ENCODE measurements at places on chromosomes 13 and 19. TPM values are rescaled to one million over a fixed set of nuclear protein-coding genes. Genes with fewer than 3 reads are reported as not detected.

Gene C19orf38
- 0.45 TPM for total RNA-seq

Gene ZNF763
- 4.8 TPM for total RNA-seq

Gene MEX3D
- total RNA-seq: 82.0 TPM

Gene CD22
- total RNA-seq: 0.92 TPM

DNA sequence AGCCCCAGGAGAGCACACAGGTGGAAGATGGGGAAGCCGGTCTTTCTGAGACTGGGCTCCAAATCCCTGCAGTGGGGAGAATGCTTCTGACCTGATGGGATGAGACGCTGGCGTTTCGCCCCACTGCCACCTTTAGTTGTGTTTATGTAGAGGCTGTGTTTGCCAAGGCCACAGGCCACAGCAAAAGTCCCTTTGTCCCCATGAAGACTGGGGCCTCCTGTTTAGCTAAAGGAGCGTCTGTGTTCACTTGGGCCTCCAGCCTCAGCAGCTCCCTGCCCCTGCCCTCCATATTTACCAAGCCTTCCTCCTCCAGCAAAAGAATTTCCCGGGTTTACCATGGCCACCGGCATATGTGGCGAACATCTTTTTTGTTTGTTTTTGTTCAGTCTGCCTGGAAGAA is 10.4 kb upstream of the KLK14 start:
- no peak overlapping the region for H3K4me3 ChIP-seq
- peak overlapping the region; percentile 15 for H3K27ac ChIP-seq
- H3K36me3 ChIP-seq: peaks cover 4% of the 10 kb centered on the region

DNA sequence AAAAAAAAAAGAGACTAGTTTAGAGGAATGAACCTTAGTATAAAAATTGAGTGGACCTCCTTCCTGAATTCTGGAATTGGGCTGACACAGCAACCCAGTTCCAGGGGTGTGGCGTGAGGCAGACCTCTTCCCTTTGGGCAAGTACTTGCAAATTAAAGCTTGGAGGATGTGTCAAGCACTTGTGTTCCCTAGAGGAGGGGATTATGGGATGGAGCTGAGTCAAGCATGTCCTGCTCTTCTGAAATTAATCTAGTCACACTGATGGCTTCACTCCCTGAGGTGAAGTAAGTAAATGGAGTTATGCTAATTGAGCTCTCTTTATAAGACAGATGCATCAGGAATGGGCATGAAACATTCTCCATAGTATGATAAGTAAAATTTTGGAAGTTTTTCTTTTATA is 107.7 kb upstream of the HTR2A start:
- H3K4me3 ChIP-seq: no peak overlapping the region
- H3K27me3 ChIP-seq: peaks cover 6% of the 10 kb centered on the region
- no peaks in the 10 kb centered on the region for H3K4me1 ChIP-seq
- no peaks in the 10 kb centered on the region for H3K36me3 ChIP-seq

DNA sequence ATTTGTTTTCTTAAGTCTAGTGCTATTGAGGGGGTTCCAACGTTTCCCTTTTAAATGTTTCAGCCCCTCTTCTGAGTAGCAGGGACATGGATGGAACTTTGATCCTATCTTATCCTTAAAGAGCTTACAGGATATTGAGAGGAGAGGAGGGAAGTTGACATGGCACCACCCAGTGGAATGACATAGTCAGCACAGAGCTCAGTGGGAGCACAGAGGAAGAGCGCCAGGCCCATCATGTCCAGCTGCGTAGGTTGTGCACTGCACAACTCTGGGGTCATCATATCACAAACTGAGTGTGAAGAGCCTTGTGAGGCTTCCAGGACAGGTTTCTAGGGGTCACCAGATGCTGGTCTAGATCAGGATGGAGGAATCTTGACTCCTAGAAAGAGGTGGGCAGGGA is 4.6 kb upstream of the CDC42EP5 start:
- DNase-seq: no peak
- peaks cover 30% of the 10 kb centered on the region for H3K4me1 ChIP-seq
- H3K36me3 ChIP-seq: no peaks in the 10 kb centered on the region
- H3K4me3 ChIP-seq: no peak overlapping the region
- peaks cover 29% of the 10 kb centered on the region for H3K27me3 ChIP-seq

- no peak overlapping the region for H3K4me3 ChIP-seq
- no peaks in the 10 kb centered on the region for H3K36me3 ChIP-seq
- no peak for DNase-seq
- H3K4me1 ChIP-seq: no peaks in the 10 kb centered on the region
Measured at GRCh38 chr13:94464771-94465170, 14.7 kb downstream of the DCT start.

DNA sequence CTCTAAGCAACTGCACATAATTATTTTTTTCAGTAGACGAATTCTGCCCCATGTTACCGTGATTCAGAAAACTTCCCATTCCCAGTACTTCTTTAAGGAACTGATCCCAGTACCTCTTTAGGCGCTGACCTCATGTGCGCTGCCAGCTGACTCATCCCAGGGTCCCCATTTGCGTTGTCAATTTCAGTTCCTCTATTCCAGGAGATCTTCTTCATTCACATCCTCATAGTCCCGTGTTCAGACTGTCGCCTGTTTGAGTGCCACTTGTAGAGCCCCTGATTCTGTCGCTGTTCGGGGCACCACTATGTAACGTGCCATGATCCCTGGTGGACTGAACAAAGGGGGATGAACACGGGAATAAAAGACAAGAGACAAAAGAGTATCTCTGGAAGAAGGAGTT is 16.4 kb downstream of the FPR3 start:
- H3K36me3 ChIP-seq: no peaks in the 10 kb centered on the region
- H3K27ac ChIP-seq: no peak overlapping the region
- no peaks in the 10 kb centered on the region for H3K4me1 ChIP-seq
- no peaks in the 10 kb centered on the region for H3K27me3 ChIP-seq
- no peak for DNase-seq
- H3K4me3 ChIP-seq: no peak overlapping the region

GRCh38 chr19:7224209-7224686 is 70.0 kb downstream of the INSR start:
- no peaks in the 10 kb centered on the region for H3K27me3 ChIP-seq
- no peaks in the 10 kb centered on the region for H3K36me3 ChIP-seq
- H3K27ac ChIP-seq: no peak overlapping the region
- no peak for DNase-seq
- peaks cover 12% of the 10 kb centered on the region for H3K4me1 ChIP-seq
- H3K4me3 ChIP-seq: no peak overlapping the region

DNA sequence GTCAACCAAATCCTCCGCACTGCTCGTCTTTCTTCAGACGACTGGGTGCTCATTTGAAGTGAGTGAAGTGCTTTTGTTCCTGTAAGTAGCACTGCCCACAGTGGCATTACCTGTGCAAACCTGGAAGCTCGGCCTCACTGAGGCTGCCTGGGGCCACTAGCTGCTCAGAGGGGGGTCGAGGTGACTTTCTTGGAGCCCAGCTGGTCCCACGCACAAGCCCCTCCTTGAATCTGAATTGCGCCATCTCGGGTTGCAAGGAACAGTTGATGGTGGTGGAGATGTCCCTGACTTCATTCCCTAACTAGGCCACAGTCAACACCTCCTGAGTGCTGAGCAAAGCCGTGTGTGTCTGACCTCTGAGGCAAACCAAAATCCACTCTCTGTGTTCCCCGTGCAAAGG is 79.3 kb upstream of the GPR183 start:
- H3K4me3 ChIP-seq: no peak overlapping the region
- H3K4me1 ChIP-seq: peaks cover 12% of the 10 kb centered on the region
- no peak overlapping the region for H3K27ac ChIP-seq

GRCh38 chr13:32748305-32748704 is 162.1 kb downstream of the PDS5B start:
- H3K27me3 ChIP-seq: no peaks in the 10 kb centered on the region
- H3K4me3 ChIP-seq: no peak overlapping the region
- no peak for DNase-seq
- peaks cover 6% of the 10 kb centered on the region for H3K4me1 ChIP-seq
- no peak overlapping the region for H3K27ac ChIP-seq
- H3K36me3 ChIP-seq: peaks cover 28% of the 10 kb centered on the region

GRCh38 chr19:47157431-47158321 is 27.0 kb downstream of the SAE1 start:
- peak overlapping the region; percentile 79 for H3K27ac ChIP-seq
- no peak for DNase-seq

- H3K4me3 ChIP-seq: no peak overlapping the region
- H3K4me1 ChIP-seq: no peaks in the 10 kb centered on the region
- H3K27me3 ChIP-seq: no peaks in the 10 kb centered on the region
- H3K36me3 ChIP-seq: peaks cover 4% of the 10 kb centered on the region
- H3K27ac ChIP-seq: peak overlapping the region; percentile 94
- DNase-seq: no peak
Measured at GRCh38 chr13:83941701-83942335, 59.5 kb upstream of the SLITRK1 start.

Data from type B pancreatic cell (in vitro differentiated cells).